ENCODE measurements at places on chromosomes 11 and 22.
A peak's percentile ranks its signal among the peaks of the same experiment; 100 is the strongest.

- DNase-seq, result no peak
- no peak overlapping the region for H3K4me3 ChIP-seq
- H3K36me3 ChIP-seq, result peaks cover 2% of the 10 kb centered on the region
- no peak overlapping the region for H3K27ac ChIP-seq
- no peaks in the 10 kb centered on the region for H3K27me3 ChIP-seq
Observed at GRCh38 chr11:70319396-70320076, 49.0 kb downstream of the PPFIA1 start.

- H3K27ac ChIP-seq, result peak overlapping the region; percentile 90
- H3K4me1 ChIP-seq, result peaks cover 12% of the 10 kb centered on the region
- H3K4me3 ChIP-seq, result no peak overlapping the region
- H3K27me3 ChIP-seq, result no peaks in the 10 kb centered on the region
- DNase-seq, result no peak
Observed at GRCh38 chr11:65491163-65491465, 7.7 kb upstream of the MALAT1 start.

- H3K4me1 ChIP-seq, result no peaks in the 10 kb centered on the region
- no peak for DNase-seq
- H3K27me3 ChIP-seq, result no peaks in the 10 kb centered on the region
- H3K36me3 ChIP-seq, result no peaks in the 10 kb centered on the region
- H3K4me3 ChIP-seq, result no peak overlapping the region
Observed at GRCh38 chr11:14435717-14436512, 63.7 kb downstream of the COPB1 start.

DNA sequence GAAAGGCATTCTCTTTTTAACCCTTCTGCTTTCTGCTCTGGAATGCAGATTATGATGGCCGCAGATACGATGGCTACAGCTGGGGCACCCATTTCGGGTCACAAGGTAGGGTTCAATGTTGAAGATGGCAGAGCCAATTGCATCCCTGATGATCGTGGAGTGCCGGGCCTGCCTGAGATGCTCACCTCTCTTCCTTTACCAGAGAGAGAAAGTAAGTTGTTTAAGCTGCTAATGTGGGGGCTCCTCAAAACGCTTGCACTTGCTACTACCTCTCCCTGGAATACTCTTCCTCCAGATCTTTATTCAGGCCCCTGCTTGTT, 50.8 kb upstream of the PRDM11 start:
- no peak overlapping the region for H3K27ac ChIP-seq
- no peaks in the 10 kb centered on the region for H3K4me1 ChIP-seq
- no peak overlapping the region for H3K4me3 ChIP-seq
- peak; percentile 20 for DNase-seq
- H3K27me3 ChIP-seq, result no peaks in the 10 kb centered on the region

GRCh38 chr11:102510439-102511135, 20.0 kb downstream of the MMP7 start:
- no peak overlapping the region for H3K4me3 ChIP-seq
- no peaks in the 10 kb centered on the region for H3K27me3 ChIP-seq
- no peak for DNase-seq
- H3K4me1 ChIP-seq, result no peaks in the 10 kb centered on the region
- no peaks in the 10 kb centered on the region for H3K36me3 ChIP-seq

GRCh38 chr22:30575859-30576258, 1.4 kb upstream of the GAL3ST1 start:
- H3K4me3 ChIP-seq, result no peak overlapping the region
- no peak for DNase-seq
- H3K27me3 ChIP-seq, result no peaks in the 10 kb centered on the region
- H3K4me1 ChIP-seq, result peaks cover 31% of the 10 kb centered on the region

DNA sequence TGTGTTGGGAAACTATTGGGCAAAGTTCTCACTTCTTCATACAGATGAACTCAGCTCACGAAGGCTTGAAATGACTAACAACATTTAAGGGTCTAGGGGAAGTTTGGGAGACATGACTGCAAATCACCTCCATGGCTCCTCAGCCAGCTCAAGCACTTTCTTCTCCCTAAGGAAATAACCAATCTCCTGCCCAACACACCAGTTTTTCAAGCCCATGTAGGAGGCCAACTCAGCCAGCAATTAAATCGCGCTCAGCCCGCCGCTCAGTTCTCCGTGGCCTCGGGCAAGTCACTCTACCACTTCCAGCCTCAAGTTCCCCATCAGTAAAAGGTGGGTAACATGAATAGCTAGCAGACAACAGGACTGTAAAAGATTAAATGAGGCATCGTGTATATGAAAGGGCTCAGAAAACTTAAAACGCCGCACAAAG, 796 bp downstream of the POLDIP3 start:
- H3K4me3 ChIP-seq, result peak overlapping the region; percentile 86
- peaks cover 6% of the 10 kb centered on the region for H3K36me3 ChIP-seq
- H3K4me1 ChIP-seq, result peaks cover 6% of the 10 kb centered on the region
- H3K27ac ChIP-seq, result peak overlapping the region; percentile 89

- no peak overlapping the region for H3K4me3 ChIP-seq
- no peak overlapping the region for H3K27ac ChIP-seq
- peak; percentile 55 for DNase-seq
- no peaks in the 10 kb centered on the region for H3K27me3 ChIP-seq
- no peaks in the 10 kb centered on the region for H3K36me3 ChIP-seq
Observed at GRCh38 chr11:12083380-12083779, 27.0 kb upstream of the MICAL2 start.

- H3K4me3 ChIP-seq, result no peak overlapping the region
- no peaks in the 10 kb centered on the region for H3K4me1 ChIP-seq
- H3K36me3 ChIP-seq, result no peaks in the 10 kb centered on the region
- H3K27ac ChIP-seq, result no peak overlapping the region
- DNase-seq, result no peak
- no peaks in the 10 kb centered on the region for H3K27me3 ChIP-seq
Observed at GRCh38 chr11:113926273-113927197, 21.9 kb downstream of the HTR3B start.

DNA sequence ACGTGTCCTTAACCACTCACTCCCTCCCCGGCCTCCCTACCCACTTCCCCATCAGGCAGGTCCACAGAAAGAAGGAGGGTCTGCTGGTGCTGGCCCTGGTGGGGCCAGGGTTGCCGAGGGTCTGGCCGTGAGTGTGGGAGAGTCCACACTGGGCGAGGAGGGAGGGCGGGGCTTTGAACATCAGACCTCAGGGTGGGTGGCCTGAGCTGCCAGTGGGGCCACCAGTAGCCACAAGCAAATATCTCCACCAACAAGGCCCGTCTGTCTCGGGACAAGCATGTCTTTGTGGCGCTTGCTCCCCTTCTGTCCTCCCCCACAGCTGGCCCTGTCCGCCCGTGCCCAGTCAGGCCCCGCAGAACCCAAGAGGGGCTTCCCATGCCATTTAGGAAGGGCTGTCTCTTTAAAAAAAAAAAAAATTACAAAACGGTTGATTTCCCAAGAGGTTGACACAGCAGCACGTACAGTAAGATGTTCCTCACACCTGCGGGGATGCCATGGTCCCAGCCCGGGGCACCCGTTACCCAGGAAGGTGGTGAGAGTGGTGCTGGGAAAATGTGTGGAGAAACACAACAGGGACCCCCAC, 17.7 kb upstream of the TALDO1 start:
- DNase-seq, result no peak
- no peaks in the 10 kb centered on the region for H3K27me3 ChIP-seq
- no peaks in the 10 kb centered on the region for H3K36me3 ChIP-seq
- H3K4me3 ChIP-seq, result no peak overlapping the region
- peaks cover 2% of the 10 kb centered on the region for H3K4me1 ChIP-seq
- H3K27ac ChIP-seq, result no peak overlapping the region

DNA sequence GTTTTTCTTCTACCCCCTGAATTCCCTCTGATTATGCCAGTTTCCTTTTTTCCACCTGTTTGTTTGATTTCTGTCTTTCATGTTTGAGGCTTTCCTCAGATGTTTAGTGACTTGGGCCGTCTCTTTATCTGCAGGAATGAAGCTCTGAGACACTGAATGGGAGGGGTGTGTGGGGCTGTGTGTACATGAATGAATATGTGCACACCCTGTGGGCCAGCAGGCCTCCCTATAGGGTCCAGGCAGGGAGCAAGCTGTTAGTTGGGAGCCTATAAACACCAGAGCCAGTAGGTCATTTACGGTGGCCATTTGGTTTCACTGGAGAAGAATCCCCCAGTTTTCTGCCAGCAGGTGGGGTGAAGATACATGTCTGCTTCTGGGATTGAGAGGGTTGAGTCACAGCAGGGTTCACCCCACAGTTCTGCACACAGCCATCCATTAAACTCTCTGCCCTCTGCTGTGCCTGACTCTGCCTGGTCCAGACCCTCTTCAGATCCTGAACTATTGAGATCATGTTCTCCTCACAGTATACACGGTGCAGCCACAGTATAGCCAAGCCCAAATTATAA, 34.8 kb downstream of the BARX2 start:
- H3K36me3 ChIP-seq, result no peaks in the 10 kb centered on the region
- no peak overlapping the region for H3K27ac ChIP-seq
- DNase-seq, result no peak
- H3K27me3 ChIP-seq, result no peaks in the 10 kb centered on the region
- no peak overlapping the region for H3K4me3 ChIP-seq
- H3K4me1 ChIP-seq, result no peaks in the 10 kb centered on the region

- no peak for DNase-seq
- H3K27ac ChIP-seq, result peak overlapping the region; percentile 15
- H3K27me3 ChIP-seq, result no peaks in the 10 kb centered on the region
- H3K4me1 ChIP-seq, result peaks cover 3% of the 10 kb centered on the region
Observed at GRCh38 chr11:35077709-35078469, 61.1 kb upstream of the CD44 start.

DNA sequence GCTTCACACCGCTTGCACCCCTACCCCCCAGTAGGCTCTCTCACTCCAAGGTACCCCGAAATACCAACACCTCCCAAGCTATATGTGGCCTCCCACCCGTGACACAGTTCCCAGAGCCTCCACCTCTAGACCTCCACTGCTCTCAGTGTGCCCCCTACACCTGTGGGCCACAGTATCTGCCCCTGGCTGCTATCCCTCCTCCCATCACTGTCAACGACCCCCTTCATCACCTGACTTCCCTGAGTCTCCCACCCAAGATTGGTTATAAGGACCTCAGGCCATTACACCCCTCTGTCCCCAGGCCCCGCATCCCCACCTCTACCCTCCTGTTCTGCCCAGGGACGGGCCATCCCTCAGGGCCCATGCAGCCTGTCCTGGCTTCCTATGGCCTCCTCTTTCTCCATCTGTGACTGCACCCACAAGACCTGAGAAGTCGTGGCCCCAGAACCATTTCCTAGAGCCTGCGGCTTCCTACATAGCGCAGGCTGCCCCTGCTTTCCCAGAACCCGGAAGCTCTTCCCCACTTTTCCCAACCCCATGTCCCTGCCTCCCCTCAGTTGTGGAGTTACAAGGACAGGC, 734 bp downstream of the ACR start:
- H3K27me3 ChIP-seq, result no peaks in the 10 kb centered on the region
- no peak overlapping the region for H3K27ac ChIP-seq
- H3K36me3 ChIP-seq, result no peaks in the 10 kb centered on the region
- DNase-seq, result no peak

GRCh38 chr11:14894657-14895598, 2.9 kb upstream of the CYP2R1 start:
- no peak for DNase-seq
- H3K4me3 ChIP-seq, result no peak overlapping the region
- no peaks in the 10 kb centered on the region for H3K27me3 ChIP-seq
- no peak overlapping the region for H3K27ac ChIP-seq
- H3K4me1 ChIP-seq, result peaks cover 3% of the 10 kb centered on the region
- H3K36me3 ChIP-seq, result no peaks in the 10 kb centered on the region

DNA sequence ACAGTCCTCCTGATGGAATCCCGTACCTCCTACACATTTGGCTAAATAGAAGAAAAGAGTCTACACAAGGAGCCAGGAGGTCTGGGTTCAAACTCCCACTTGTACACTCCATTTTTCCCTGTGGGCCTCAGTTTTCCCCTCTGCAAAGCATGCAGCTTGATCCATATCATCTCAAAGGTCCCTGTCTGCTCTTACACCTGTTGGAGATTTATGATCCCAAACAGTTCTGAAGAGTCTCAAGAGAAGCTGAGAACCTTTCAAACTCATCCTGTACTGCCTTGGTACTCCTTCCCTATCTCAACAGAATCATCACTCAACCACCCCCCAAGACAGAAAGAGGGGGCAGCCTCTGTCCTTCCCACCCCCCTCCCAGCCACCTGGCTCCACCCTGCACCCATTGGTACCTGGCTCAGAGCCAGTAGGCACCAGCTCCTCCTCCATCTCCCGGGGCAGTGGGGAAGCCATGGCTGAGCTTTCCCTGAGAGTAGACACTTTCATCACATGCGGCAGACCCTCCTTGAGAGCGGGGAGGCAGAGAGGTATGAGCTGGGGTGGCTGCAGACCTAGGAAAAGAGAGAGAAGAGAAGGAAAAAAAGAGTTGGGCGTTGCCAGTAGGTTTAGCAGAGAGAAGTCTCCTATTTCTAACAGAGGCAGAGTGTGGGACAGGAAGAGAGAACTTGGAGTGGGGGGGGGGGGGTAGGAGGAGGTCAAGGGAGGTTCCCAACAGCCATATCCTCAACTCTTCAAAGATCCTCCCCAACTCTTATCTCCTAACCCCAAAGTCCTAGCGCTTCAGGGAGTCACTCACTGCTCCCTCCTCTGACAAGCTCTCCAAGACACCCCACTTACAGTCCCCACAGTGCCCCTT, 3.1 kb downstream of the TNKS1BP1 start:
- peaks cover 51% of the 10 kb centered on the region for H3K4me1 ChIP-seq
- H3K27ac ChIP-seq, result peak overlapping the region; percentile 82
- no peaks in the 10 kb centered on the region for H3K27me3 ChIP-seq
- peaks cover 9% of the 10 kb centered on the region for H3K36me3 ChIP-seq

DNA sequence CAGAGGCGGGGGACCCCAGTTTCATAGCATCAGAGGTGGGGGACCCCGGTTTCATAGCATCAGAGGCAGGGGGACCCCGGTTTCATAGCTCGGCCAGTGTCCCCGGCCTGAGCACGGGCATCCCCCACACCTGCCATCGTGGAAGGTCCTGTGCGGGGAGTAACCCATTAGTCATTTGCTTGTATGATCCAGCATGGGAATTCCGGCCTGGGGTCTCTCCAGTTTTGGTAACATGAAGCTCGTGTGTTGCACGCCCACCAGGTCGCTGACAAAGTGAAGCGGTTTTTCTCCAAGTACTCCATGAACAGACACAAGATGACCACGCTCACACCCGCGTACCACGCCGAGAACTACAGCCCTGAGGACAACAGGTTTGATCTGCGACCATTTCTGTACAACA, 29.0 kb upstream of the KRTAP5-7 start:
- H3K4me3 ChIP-seq, result no peak overlapping the region
- DNase-seq, result no peak
- H3K27ac ChIP-seq, result no peak overlapping the region
- H3K36me3 ChIP-seq, result peaks cover 51% of the 10 kb centered on the region
